GOT3 (cell line): ENCODE measurements at places on chromosomes 4 and X.

GRCh38 chrX:148658115-148658730 is 157.8 kb downstream of the AFF2 start:
- DNase-seq: no peak

DNA sequence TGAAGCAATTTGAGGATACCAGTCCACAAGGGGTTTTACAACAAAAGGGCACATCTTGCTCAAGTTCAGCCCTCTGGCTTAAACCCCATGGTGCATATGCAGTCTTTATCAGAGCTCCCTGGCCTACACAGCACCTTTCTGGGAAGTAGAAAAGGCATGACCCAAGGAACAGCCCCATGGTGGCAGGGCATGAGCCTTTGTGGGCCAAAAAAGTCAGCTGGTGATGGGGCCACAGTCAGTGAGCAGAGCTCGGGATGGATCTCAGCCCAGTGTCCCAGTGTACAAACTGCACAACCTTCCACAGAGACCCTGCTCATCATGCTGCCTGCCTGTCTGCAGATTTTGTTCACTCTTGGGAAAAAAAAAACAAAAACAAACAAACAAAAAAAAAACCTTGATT is 22.3 kb upstream of the TMEM165 start:
- DNase-seq: no peak

GRCh38 chr4:165678236-165678935 is 194.7 kb upstream of the TLL1 start:
- DNase-seq: no peak

DNA sequence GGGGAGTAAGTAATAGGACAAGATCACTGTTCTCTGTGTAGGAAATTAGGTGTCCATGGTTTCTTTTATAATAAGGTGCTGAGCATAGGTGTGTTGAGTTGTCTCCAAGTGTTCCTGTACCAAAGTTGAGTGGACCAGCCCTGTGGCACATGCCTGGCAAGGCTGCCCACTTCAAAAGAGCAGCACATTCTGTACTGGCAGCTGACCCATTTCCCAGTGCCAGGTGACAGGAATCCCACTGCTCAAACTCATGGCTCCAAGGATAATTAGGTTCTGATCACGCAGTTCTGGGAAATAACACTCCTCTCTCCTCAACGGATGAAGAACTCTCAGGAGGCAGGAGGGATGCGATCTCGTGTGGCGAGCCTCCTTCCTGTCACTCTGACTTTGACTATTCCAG is 12.8 kb upstream of the LGI2 start:
- DNase-seq: no peak

GRCh38 chr4:30939069-30939468 is 218.9 kb downstream of the PCDH7 start:
- no peak for DNase-seq

GRCh38 chr4:8840006-8840793 is 31.4 kb downstream of the HMX1 start:
- no peak for DNase-seq
